AG04449 (cell line): ENCODE measurements at places on chromosomes 7 and 10.

- no peak for DNase-seq
These were observed 134.3 kb downstream of the ZNF37A start for GRCh38 chr10:38228394-38228793.

- no peak for DNase-seq
These were observed 25.0 kb downstream of the FOXP2 start for GRCh38 chr7:114439581-114439980.

- no peak for DNase-seq
These were observed 1.2 kb downstream of the GRIFIN start for GRCh38 chr7:2474813-2475677.

DNA sequence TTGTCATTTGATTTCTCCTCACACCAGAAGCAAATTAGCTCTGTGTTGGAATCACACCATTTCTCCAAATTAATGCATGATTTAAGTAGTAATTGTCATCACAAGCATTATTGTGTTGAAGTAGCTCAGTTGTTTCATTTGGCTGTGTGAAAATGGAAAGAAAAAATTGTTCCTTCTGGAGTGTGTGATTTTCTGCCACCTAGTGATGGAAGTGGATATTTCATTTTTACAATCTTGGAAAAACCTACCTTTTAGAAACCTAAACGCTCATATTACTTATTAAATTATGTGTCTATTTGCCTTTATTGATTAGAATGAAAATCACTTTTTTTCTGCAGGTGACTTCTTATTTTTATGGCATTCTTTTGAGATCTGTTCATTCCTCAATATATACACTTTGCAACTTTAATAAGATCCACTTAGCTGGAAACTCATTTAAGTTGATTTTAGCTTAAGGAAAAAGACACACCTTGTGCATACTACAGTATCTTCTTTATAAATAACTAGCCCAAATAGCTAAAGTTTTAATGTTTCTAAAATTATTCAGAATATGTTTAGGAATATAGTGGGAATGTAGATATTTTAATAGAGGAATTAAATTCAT is 50.0 kb downstream of the SRI start:
- DNase-seq, result no peak

GRCh38 chr7:27181795-27182275 is 3.2 kb downstream of the HOXA11 start:
- DNase-seq, result no peak

DNA sequence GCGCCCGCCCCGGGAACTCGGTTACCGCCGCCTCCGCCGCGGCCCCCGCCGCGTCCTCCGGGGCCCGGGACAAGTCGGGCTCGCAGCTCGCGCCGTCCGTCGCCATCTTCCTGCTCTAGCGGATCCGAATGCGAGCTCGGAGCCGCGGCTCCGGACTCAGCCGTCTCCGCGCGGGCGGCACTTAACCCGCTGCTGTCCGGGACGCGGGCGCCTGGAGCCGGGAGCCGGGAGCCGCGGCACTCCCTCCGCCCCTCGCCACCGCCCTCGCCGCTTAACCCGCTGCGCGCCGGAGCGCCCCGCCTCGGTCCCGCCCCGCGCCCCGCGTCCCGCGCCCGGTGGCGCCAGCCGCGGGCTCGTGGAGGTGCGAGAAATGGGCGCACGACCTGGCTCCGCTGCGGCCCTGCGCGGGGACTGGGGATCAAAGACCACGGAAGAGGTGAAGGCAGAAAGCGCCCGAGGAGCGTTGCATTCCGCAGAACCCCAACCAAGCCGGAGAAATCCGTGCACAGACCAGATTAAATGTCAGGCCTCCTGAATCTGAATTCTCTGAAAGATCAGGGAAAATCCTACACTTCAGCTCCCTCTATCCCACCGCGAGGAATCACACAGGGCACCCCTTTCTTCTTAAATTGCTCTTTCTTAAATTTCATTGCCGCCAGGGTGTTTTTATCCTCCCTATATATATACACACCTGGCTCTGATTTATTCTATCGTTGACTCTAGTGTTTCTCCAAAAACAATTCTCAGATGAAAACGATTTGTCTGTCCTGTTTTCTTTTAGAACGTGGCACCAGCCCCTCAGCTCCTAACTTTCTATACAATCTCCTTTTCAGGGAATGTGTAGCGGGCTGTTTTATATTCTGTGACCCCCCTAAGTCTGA is at the start of gene CTTNBP2:
Gene CTTNBP2, minus strand, starts transcription at position 132 of the 881 bp plus-strand sequence. Its CDS starts 26 bp downstream, at position 106.
- no peak for DNase-seq

DNA sequence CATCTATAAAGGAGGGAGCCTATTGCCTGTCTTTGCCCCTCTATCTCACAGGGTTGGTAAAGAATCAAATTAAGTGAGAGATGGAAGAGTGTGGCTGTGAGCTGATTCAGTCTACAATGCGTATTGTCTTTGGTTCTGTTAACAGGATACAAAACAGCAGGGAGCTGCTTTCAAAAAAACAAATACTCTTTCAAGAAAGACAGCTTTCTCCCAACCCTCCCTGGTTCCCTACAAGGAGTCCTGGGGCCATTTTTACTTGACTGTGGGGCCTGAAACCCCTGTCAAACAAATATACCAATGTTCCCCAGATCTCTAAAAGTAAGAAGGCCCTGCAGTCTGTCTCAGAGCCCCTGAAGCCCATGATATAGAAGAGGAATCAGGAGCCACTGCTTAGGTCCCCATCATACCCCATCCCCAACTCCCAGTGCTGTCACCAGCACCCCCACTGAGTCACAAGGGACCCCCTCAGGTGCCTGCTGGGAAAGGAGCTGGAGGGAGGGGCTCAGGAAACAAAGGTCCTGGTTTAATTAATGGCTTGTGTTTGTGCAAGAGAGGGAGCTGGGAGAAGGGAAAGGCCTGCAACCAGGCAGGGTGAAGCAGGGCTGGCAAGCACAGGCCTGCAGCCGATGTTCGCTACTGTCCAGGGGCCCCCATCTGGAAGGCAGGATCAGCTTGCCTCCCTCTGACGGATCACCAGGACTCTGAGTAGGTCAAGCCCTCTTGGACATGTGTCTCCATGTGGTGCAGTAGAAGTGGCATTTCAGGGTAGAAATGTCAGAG is 182.0 kb upstream of the GHITM start:
- no peak for DNase-seq

- no peak for DNase-seq
These were observed 113.6 kb downstream of the OAT start for GRCh38 chr10:124305131-124305530.

DNA sequence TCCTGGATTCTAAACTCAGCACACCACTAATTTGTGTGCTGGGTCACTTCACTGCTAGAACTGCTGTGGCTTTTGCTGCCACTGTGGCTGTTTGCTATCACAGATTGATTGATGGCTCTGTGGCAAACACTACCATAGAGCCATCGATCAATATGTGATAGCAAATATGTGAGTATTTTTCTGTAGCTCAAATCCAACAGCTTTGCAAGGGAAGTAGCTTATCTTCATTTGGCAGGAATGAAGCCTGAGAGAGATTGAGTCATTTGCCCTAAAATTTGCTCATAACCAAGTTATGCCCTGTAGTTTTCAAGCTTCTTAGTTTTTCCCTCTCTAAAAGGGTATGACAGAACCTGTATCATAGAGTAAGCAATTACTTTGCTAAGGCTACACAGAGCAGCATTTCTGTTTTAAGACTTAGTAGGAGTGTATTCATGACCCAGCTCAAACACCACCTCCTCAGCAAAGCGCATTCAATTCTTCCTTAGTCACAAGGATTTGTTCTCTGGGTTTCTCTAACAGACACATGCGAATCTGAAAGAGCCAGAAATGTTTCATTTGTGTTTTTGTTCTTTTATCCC is 43.1 kb downstream of the MINPP1 start:
- DNase-seq, result peak; percentile 62

DNA sequence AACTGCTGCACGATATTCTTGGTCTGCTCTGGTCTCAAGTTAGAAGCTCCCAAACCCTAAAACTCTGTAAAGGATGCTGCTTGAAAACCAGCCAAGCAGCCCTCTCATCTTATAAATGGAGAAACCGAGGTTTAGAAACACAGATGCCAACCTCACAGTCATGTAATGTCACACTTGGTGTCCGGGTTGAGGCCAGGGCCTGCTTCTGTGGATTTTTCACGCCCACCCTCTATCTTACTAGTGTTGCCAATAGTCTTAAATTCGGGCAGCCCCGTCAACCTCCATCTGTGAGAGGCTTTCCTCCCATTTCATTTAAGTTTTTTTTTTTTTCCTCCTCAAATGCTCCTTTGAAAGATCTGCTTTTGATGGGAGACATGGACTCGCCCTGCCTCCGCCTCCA is 28.9 kb downstream of the PLPP4 start:
- DNase-seq, result no peak

- DNase-seq, result no peak
These were observed 90.4 kb downstream of the COBL start for GRCh38 chr7:51226063-51226755.

DNA sequence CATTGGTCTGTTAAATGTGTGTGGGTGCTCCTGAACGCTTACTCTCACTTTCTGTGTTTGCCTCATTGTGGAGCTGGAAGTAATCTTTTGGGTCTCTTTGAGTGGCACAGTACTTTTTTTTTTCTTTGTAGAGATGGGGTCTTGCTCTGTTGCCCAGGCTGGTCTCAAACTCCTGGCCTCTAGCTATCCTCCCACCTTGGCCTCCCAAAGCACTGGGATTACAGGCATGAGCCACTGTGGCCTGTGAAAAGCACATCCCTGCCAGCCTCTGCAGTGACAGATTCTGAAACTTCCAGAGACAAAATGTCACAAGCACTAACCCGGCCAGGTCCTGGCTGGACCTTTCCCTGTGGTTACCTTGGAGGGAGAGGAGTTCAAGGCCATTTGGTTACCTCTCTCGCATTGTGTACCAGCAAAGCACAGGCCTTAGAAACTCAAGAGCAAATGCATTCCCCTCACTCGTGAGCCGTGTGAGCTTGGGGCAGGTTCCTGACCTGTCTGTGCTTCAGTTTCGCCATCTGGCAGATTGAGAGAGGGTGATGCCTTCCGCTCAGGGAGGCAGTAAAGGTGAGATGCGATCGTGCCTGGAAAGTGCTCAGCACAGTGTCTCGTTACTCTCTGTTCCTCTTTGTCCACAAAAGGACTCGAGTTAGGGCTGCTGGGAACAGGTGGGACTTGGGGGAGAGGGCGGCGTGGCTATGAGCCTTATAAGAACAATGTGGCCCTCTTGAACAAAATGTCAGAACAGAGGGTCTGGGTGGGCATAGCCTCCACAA is 72.6 kb upstream of the SEPHS1 start:
- DNase-seq, result no peak

DNA sequence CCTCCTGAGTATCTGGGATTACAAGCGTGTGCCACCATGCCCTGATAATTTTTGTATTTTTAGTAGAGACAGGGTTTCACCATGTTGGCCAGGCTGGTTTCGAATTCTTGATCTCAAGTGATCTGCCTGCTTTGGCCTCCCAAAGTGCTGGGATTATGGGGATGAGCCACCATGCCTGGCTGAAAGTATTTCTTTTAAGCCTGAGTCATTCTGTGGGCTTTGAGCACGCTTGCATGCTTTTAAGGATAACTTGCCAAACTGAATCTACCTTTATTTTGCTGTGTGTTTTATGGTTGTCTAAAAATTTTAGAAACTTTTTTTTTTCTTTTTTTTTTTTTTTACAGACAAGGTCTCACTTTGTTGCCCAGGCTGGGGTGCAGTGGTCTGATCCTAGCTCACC is 33.2 kb downstream of the CNNM2 start:
- no peak for DNase-seq

DNA sequence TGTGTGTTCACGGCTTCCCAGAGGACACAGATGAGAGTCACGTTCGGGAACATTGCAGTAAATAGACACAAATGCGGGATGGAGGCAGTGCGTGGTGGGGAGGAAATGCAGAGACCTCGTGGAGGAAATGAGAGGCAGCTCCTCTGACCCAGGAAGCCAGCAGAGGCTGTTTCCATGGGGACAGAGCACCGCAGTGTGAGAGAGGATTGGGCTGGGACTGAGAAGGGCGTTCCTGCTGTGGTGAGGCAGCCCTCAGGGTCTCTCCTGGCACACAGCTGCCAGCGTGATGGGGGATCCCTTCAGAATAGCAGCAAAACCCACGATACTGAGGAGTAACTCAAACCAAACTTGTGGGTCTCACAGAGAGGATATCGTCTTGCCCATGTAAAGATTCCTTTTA is 21.7 kb upstream of the BHLHA15 start:
- no peak for DNase-seq

DNA sequence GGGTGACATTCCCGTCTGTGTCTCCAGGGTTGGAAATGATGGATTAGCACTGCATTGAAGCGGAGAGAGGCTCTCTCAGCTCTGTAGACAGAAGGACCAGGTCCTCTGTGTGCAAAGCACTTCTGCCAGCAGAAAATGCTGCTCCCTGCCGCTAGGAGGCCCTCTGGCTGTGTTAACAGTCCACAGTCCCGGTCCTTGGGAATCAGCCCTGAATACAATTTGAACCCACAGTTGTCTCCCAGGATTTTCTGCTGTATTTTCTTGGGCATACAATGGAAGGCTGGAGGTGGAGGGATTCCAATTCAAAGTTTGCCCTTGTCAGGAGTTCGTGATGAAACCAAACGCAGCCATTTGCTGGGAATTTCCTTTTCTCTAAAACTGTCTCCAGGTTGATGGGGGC is 205.2 kb downstream of the GLRX3 start:
- no peak for DNase-seq

DNA sequence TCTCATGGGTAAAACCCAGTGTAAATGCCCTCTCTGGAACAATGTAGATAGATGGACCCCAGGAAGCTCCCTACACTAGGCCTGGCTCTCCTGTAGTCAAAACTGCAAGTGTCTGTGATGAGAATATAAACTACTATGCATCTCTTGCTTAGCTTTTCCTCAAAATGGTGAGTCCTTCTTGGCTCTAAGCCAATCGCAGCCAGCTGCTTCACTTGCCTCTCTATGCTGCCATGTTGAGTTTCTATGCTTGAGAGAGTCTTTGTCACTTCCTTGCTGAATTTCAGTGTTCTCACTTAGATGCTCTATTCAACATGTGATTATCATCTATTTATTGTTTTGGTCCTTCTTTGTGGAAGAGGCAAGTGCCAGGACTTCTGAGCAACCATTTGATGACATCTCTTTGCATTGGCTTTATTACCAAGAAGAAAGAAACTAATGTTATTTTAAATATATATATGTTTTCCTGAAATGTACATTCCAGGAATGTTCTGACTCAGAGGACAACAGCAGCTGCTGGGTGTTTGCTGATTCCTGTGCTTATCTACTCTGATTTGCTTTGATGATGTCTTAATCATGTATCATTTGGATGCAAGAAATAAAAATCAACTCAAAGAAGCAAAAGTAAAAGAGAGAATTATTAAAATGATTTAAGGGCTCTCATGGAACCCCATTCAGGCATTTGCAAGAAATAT is 16.6 kb downstream of the TAS2R40 start:
- no peak for DNase-seq
